Cortex of kidney (tissue), 1 donor: ENCODE measurements at places on chromosomes 7 and 10.

- no peak for DNase-seq
These were observed 212.8 kb downstream of the ADARB2 start for GRCh38 chr10:1524540-1524939.

- DNase-seq, result no peak
These were observed 516.7 kb upstream of the CELF2 start for GRCh38 chr10:10500937-10501336.

DNA sequence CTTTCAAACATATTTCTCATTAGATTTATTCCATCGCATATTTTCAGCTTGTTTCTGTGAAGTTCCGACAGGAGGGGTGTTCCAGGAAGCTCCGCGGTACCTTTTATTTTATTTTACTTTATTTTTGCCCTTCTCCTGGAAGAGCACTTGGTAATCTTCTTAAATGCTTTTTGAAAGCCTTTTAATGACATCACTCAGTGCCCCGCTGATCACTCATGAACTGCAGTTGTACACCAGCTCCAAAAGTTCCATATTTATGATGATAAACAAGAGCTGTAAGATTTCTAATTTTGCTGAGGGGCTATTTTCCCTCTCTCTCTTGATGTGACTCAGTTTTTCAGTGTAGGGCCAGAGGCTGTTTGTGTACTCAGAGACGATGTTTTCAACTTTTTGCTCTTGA, 144.4 kb downstream of the KIAA1217 start:
- no peak for DNase-seq

GRCh38 chr7:156058248-156058647, 246.0 kb upstream of the SHH start:
- no peak for DNase-seq

- no peak for DNase-seq
These were observed 52.4 kb upstream of the RHEB start for GRCh38 chr7:151572136-151572535.

GRCh38 chr7:122258971-122259370, 45.6 kb downstream of the FEZF1 start:
- no peak for DNase-seq

GRCh38 chr7:30796105-30796869, 25.1 kb downstream of the MINDY4 start:
- DNase-seq, result no peak

- DNase-seq, result no peak
These were observed 43.6 kb upstream of the ZNF32 start for GRCh38 chr10:43692051-43692825.

DNA sequence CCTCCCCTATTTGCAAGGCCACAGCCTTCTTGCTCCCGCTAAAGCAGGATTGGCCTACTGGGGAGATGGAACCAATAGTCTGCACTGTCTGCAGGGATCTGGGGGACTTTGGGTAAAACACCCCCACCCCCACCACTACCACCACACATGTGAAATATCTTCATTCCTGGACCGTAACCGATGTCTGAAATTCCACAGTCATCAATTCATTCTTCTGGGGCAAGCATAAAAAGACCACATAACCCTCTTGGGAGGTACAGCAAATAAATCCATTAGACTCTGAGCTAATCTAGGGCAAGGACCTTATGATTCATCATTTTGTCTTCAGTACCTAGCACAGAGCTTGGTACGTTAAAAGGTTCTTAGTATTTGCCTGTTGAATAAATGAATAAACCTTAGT, 307.8 kb downstream of the GPAM start:
- DNase-seq, result no peak

DNA sequence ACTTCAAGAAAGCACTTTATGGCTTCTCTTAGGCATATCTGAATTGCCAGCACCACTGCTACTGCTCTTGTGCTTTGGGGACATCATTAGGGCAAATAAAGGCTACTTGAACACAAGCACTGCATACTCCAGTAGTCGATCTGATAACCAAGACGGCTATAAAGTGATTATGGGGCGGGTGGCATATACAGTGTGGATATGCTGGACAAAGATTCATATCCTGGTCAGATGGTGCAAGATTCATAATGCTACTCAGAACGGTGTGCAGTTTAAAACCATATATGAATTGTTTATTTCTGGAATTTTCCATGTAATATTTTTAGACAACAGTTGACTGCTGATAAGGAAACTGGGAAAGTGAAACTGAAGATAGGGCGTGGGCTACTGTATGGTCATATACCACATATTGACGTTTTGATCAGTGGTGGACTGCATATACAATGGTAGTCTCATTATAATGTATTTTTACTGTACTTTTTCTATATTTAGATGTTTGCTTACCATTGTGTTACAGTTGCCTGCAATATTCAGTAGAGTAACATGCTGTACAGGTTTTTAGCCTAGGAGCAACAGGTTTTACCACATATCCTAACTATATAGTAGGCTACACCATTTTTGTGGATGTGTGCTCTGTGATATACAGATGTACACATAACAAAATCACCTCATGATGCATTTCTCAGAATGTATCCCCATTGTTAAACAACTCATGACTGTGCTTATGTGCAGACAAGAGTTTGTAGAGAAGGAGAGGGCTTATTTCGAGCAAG, 15.2 kb downstream of the ANLN start:
- DNase-seq, result no peak

DNA sequence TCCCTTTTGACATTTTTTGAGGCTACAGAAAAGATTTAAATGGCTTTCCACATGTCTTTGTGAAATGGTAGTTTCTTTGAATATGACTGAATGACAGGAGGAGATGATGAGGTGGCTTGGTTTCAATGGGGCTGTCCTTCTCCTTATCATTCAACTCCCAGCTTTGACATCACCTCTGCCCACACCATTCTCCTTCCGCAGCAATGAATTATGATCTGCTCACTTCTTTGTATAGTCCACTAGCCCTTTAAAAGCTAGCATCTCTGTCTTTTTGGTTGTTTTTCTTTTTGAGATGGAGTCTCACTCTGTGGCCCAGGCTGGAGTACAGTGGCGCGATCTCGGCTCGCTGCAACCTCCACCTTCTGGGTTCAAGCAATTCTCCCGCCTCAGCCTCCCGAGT, 31.7 kb downstream of the DCLRE1A start:
- no peak for DNase-seq

- DNase-seq, result no peak
These were observed 9.8 kb downstream of the CEP41 start for GRCh38 chr7:130430841-130431666.

DNA sequence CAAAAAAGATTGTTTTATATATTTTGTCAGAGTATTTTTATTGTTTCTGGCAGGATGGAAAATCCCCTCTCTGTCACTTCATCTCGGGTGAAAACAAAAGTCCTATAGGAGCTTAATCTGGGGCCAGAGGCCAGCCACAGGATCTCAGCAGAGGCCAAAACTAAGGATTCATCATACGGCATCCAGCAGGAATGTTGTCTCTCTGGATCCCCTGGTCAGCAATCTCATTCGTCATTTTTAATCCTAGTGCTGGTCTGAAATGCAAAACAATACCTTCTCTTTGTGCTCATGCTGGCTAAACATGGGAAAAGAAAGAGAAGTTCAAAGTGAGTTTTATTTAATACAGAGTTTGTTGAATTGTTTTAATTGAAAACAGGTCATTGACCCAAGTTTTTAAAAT, 482.5 kb upstream of the AUTS2 start:
- DNase-seq, result no peak

DNA sequence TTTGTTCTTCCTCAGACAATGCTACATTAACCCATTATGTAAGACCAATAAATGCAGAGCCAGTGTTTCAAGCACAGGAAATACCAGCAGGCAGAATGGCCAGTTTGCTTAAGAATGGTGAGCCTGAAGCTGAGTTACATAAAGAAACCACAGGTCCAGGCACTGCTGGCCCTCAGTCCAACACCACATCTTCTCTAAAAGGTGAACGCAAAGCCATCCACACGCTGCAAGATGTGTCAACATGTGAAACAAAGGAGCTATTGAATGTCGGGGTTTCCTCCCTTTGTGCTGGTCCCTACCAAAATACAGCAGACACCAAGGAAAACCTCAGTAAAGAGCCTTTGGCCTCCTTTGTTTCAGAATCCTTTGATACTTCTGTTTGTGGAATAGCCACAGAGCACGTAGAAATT, 63.8 kb downstream of the TASOR2 start:
- no peak for DNase-seq

GRCh38 chr7:138625849-138626230, 75.3 kb downstream of the SVOPL start:
- no peak for DNase-seq

DNA sequence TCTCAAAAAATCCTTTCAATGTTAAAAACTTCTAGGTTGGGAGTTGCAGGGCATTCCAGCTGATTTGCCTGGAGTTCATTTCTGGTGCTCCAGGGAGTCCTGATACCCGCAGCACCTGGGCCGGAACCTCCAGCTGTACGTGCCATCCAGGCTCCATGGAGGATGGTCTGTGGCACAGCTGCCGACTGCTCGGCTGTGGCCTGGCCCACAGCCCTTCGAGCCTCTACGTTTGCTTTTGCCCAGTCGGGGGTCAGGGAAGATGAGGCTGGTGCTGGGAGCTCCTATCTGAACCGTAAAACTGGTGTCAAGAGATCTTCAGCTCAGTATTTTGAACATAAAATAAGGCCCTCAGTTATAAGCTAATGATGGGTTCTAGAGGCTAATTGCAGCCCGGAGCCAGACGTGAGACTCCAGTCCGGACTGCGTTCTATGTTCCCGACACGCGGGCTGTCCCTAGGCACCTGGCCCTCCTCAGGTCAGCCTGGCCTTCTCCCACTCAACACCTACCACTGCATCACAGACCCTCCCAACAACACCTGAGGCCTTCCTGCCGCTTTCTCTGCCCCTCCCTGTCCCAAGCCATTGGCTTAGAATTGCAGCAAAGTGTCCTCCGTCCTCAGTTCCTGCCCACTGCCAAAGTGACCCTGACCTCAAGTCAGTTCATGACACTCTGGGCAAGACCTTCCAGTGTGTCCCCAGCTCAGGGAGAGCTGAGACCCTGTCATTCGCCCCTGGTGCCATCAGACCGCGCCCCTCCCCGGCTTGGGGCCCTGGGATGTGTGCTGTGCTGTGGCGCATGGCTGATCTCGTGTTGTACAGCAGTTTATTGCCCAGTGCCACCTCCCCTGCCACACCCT, 64.2 kb upstream of the DNAJB6 start:
- DNase-seq, result no peak

DNA sequence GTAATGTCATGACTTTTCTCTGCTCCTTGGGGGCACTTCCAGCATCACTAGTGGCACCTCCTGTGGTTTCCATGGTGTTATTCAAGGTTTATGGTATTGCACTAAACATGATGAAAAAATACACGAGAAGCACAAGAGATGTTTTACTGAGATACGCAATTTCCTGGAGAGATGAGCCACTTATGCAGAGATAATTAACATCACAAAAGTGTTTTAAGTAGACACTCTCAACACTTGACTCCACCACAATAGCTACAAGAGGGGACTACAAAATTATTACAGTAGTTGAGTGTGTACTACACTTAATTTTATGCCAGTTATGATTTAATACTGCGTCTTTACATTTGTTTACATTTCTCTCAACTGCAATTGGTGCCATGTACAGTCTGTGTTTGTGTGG, 906.7 kb downstream of the DNAJB9 start:
- DNase-seq, result no peak

DNA sequence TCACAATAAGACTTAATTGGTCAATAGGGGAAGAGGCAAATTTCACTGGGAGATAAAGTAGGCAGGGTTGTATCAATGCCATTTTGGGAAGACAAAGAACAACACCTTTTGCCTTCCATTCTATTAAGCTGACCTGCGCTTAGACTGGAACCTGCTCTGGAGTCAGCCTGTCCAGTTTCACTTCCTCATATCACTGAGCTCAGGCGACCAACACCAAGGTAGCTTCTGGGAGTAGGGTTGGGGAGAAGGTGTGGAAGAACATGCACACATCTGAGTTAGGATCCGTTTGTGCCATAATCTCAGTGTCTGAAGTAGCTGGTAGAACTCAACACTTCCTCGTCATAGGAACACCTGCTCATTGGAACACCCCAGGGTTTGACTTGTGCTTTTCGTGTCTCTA, 527.4 kb upstream of the IGFBP3 start:
- DNase-seq, result no peak

DNA sequence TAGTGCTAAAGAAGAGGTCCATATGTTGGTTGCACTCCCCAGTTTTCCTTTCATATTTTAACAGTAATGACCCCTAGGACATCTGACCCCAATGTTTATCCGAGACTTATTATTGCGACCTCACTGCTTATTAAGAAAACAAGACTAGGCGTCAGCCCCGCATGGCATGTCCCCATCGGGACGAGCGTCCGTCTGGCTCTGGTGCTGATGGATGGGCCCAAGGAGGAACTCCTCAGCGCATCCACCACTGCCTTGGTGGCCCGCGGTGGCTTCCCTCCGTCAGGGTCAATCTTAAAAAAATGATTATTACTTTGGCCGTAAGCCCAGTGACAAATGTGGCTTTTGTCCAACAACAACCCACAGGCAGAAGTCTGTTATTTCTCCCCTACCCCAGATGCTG, 40.1 kb upstream of the CXCL12 start:
- DNase-seq, result no peak

DNA sequence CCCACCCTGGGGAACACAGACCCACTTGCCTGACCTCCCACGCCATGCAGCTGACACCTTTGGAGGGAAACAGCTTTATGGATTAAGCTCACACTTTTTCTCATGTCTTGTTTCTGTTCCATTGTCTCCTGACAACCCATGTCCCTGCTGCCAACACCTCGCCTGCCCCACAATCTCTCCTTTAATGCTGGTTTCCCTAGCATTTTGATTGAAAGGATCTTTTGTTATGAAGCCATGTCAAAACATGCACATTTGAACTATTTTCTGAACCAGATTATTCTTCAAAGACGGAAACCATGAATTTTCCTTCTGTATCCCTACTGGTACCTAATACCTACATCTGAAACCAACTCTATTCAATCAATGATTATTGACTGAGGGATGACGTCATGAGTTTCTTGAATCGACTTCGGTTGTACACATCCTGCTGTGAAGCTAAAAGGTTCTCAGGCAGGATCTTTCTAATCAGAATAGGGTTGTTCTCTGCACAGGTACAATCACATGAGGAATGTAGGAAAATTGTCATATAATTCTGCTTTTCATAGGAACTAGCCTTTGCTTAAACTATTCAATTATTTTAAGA, 106.2 kb upstream of the NEBL start:
- no peak for DNase-seq

DNA sequence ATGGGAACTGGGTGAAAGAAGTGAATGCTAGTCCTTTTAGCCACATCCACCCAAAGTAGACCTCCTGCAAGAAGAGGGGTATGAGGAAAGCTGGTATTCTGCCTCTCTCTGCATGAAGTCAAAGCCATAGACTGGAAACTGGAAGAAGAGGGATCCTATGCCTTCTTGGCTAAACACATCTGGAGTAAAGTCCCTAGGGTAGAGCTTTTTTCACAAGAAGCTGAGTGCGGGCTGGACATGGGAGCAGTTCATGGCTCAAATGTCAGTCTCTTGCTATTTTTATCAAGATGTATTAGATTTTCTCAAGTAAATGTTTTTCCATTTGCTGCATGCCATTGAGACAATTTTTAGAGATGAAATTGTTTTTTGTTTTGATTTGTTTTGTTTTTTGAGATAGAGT, 206.5 kb upstream of the TMEM72 start:
- no peak for DNase-seq

DNA sequence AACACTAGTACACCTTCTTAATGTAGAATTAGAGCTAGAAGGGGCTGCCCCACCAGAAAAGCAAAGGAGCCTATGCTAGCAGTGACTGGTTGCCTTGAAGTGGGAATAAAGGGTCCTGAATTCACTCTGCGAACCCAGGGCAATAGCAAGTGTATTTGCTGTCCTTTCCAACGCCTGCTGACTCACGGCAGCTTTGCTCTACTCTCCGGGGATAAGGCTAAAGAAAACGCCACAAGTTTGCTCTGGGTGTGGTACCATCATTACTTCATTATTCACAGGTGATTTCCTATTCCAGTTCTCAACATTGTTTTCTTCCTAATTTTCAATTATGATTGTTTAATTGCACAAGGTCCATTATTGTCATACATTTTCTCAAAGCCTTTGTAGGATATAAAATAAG, 220.5 kb upstream of the AOAH start:
- DNase-seq, result no peak
